Stimulated activated CD8-positive, alpha-beta memory T cell treated with anti-CD3 and anti-CD28 coated beads, Interleukin-7, amount 100 ng/mL, for 1 hour (primary cell): ENCODE measurements at places on chromosomes 2 and 18.

GRCh38 chr2:26537069-26537825, 59.3 kb upstream of the OTOF start:
- no peak for DNase-seq

DNA sequence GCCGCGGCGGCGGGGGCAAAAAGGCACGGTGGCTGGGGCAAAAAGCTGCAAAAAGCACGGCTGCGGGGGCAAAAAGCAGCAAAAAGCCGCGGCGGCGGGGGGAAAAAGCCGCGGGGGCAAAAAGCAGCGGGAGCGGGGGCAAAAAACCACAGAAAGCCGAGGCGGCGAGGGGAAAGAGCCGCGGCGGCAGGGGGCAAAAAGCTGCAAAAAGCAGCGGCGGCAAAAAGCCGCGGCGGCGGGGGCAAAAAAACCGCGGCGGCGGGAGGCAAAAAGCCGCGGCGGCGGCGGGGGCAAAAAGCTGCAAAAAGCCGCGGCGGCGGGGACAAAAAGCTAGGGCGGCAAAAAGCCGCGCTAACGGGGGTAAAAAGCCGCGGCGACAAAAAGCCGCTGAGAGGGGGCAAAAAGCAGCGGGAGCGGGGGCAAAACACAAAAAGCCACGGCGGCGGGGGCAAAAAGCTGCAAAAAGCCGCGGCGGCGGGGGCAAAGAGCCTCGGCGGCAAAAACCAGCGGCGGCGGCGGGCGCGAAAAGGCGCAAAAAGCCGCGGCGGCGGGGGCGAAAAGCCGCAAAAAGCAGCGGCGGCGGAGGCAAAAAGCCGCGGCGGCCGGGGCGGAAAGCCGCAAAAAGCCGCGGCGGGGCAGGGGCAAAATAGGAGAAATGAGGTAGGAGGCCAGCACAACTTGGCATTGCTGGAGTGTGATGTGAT, 123.4 kb downstream of the ANKRD30BL start:
- DNase-seq: no peak

DNA sequence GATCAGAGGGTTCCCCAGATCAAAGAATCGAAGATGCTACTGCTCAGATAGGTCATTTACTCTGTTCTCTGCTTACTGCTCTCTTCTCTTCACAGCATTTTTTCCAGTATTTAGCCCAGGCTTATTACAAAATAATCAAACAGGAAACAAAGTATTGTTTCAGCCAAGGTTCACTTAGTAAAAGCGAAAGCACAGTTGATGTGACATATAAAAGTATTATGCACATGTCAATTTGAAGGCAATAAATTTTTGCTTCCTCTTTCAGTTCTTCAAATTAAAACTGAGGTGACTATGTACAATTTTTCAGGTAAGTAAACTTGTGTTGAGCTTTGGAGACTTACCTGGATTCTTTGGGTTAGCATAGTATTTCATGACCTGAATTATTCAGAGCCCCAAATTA, 262.8 kb upstream of the CHST9 start:
- no peak for DNase-seq

DNA sequence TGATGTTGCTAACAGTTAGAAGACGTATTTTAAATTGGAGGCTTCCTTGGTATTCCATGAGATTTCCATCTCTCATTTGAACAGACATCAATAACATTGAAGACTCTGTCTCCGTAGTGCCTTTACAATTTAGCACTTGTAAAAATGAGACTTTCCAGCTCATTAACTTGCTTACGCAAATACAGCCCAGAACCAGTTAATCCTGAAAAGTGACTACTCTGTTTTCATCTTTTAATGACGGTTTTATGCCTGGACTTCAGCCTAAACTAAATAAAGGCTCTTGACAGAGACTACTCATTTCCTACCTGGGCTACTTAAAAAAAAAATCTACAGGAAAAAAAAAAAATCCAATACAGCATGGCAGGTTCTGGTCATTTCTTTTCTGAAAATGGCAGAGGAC, 148.6 kb downstream of the LRATD1 start:
- DNase-seq: no peak

DNA sequence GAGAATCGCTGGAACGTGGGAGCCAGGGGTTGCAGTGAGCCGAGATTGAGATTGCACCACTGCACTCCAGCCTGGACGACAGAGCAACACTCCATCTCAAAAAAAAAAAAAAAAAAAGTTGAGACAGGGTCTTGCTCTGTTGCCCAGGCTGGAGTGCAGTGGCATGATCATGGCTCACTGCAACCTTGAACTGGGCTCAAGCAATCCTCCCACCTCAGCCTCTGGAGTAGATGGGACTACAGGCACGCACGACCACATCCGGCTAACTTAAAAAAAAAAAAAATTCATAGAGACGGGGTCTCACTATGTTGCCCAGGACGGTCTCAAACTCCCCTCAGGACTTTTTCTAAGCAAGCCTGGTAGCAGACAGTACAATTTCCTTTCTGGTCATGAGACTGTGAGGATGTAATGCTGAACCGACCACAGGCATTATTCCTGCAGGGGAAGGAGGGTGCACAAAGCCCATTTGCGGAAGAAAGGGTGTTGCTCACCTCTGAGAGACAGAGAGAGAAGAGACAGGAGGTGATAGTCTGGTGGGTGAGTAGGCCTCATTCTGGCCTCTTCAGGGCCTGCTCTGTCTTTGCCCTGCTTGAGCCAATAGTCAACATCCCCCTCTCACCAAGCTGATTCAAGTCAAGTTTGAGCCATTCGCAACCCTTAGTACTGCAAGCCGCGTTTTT, 205.3 kb downstream of the ZFP36L2 start:
- no peak for DNase-seq

GRCh38 chr2:25421820-25422411, 80.2 kb upstream of the DNMT3A start:
- DNase-seq: no peak

GRCh38 chr18:41845563-41845962, 109.5 kb upstream of the PIK3C3 start:
- DNase-seq: no peak

DNA sequence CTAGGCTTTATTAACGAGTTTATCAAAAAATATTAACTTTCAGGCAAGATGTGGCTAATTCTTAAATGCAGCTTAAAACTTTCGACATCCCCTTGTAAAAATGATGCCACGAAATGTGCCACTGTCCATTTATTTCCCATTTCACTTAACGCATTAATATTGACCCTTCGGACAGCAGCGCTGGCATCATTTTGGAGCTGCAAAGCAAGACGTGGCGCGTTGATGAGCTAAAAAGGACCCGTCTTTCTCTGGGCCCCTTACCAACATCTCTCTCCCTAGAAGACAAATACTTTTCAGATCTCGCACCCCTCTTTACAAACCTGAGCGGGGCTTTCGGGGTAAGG, 367.9 kb downstream of the MTX2 start:
- DNase-seq: no peak
